ENCODE measurements at places on chromosomes 6 and 20.

DNA sequence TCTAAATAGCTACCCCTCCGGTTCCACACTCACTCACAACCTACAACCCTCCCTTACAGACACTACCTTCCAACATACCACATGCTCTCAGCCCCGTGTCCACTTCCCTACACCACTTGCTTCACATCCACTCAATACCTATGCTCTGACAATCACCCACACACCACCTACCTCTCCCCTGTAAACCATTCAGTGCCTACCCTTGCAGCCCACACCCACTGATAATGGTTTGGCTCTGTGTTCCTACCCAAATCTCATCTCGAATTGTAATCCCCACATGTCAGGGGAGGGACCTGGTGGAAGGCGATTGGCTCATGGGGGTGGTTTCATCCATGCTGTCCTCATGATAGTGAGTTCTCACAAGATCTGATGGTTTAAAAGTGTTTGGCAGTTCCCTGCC lies 9.8 kb upstream of the ZNF343 start:
- no peak for DNase-seq

- no peak for DNase-seq
Measured at GRCh38 chr20:50810063-50810462, 15.2 kb downstream of the BCAS4 start.

DNA sequence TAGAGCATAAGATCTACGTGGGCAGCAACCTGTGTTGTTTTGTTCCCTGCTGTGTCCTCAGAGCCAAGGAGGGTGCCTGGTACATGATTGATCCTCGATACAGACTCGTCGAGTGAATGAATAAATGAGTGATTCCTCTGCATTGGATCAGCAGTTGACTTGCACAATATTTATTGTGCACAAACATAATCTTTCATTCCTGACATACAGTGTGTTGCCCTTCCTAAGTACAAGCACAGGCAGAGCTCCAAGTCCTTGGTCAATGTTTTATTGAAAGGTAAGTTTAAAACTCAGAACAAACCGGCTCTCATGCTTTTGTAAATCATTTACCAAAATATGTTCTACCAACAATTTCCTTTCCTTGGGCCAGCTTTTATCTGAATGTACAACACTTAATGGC lies 57.4 kb downstream of the STMND1 start:
- no peak for DNase-seq

- no peak for DNase-seq
Measured at GRCh38 chr6:54112151-54112650, 958 bp downstream of the MLIP start.

DNA sequence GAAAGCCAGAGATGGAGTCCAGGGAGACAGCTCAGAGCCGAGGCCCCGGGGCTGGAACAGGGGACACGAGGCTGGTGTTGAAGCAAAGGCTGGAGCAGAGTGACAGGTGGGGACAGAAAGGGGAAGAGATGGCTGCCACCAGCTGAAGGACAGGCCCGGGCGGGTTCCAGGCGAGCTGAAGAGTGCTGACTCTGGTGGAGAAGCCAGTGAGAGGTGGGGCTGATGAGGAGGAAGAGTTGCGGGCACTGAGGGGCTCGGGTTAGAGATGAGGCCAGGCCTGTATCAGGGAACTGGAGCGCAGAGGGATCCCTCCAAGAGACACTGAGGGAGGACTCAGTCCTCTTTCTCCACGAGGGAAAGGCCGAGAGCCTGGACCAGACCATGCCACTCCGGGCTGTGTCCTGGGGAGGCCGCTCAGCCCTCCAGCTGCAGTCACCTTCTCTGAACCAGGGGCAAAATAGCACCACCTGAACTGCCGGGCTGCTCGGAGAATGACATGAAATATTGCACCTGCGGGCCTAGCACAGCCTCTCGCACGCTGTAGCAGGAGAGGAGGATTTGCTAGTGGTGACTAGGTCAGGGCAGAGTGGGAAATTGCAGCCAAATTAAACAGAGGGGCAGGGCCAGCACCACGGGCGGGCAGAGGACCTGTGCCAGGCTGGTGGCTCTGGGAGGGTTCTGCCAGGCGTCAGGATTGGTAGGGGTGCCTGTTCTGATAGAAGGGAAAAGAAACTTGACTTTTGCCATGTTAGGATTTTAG lies 175.9 kb downstream of the ZDHHC14 start:
- no peak for DNase-seq
